DND-41 (cell line): ENCODE measurements at places on chromosomes 2 and 18.

GRCh38 chr2:226471987-226472470 is 327.6 kb downstream of the IRS1 start:
- DNase-seq: no peak

GRCh38 chr18:9008709-9009635 is 93.5 kb upstream of the NDUFV2 start:
- DNase-seq: no peak

DNA sequence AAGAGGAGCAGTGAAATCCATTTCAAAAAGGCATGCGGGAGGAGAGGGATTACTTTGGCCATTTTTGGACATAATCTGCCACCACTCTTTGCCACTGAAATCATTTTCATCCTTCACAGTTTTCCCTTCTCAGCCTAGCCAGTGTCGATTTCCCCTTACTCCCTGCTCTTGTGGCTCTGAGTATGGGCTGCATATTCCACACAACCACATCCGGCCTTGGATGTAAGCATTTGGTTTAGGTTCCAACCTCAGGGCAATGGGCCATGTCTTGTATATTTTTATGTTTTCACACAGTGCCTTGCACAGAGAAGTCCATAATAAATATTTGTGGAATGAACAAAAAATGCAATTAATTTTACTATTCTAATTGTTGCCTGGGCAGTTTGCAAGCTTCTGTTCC is 7.7 kb upstream of the SERPINE2 start:
- DNase-seq: no peak

DNA sequence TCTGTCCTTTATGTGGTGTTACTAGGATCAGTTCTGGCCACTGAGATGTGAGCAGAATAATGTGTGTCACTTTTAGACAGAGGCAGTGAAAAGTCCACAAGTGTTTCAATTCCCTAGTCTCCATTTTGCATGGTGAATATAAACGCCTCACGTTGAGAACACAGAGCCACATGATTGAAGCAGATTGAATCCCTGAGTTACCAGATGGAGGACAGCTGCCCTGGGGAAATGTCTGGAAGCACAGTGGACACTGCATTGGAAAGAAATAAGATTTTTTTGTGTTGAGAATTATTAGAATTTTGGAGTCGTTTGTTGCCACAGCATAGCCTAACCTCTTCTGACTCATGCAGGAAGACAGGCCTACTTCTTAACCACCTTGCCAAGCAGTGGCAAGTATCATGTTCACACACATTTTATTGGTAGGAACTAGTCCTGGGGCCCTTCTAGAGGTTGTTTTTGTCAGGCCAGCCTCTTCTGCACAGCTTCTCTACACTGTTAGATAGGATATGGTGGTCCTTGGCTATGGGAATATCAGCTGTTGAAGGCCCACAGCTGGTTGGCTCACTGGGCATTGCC is 188.6 kb downstream of the TMEM182 start:
- DNase-seq: no peak

DNA sequence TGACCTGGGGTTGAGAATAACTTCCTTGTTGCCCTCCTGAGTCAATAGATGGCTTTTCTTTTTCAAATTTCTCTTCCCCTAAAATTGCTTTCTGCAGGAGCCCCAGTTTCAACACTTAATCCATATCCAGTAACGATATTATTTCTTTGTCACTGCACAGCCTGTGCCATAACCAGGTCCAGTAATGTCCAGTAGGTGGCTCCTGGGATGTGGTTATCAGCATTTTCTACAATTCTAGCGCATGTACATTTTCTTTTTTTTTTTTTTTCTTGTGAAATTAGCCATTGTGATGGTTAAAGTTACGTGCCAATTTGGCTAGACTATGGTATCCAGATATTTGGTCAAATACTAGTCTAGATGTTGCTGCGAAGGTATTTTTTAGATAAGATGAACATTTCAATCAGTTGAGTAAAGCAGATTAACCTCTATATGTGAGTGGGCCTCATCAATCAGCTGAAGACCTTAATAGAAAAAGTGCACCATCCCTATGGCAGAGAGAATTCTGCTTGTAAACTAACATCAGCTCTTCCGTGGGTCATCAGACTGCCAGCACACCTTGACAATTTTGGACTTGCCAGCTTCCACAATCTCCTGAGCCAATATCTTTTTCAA is 72.9 kb upstream of the SCG2 start:
- no peak for DNase-seq

DNA sequence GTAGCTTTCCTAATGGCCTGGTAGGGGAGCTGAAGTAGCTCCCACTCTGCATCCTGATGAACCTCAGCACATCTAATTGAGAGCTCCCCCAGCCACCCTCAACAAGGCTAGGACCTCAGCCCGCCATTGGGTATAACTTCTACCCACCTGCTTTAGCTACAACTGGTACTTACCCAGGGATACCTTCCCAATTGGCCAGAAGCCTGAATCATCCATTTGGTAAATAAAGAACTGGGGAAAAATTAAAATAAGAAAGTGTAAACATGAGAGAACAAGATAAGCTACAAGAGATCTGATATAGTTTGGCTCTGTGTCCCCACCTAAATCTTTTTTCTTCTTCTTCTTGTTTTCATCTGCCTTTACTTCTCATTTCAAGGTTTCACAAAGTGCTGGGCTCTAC is 372.0 kb downstream of the CMPK2 start:
- DNase-seq: no peak

GRCh38 chr2:45890819-45891218 is 239.3 kb downstream of the PRKCE start:
- DNase-seq: peak; percentile 67

- DNase-seq: no peak
These were observed 89.4 kb upstream of the TAF1B start for GRCh38 chr2:9753665-9754531.

GRCh38 chr2:205524656-205525055 is 157.6 kb upstream of the NRP2 start:
- DNase-seq: no peak

GRCh38 chr18:46340716-46341115 is 236.5 kb downstream of the HAUS1 start:
- DNase-seq: no peak

GRCh38 chr2:69210385-69210784 is 176.6 kb downstream of the GFPT1 start:
- DNase-seq: no peak
